ENCODE measurements at places on chromosomes 1 and 21.

GRCh38 chr1:221884821-221885220, 142.9 kb upstream of the DUSP10 start:
- DNase-seq: no peak

- no peak for DNase-seq
Observed at GRCh38 chr1:32521165-32521564, 18.1 kb upstream of the ZBTB8A start.

DNA sequence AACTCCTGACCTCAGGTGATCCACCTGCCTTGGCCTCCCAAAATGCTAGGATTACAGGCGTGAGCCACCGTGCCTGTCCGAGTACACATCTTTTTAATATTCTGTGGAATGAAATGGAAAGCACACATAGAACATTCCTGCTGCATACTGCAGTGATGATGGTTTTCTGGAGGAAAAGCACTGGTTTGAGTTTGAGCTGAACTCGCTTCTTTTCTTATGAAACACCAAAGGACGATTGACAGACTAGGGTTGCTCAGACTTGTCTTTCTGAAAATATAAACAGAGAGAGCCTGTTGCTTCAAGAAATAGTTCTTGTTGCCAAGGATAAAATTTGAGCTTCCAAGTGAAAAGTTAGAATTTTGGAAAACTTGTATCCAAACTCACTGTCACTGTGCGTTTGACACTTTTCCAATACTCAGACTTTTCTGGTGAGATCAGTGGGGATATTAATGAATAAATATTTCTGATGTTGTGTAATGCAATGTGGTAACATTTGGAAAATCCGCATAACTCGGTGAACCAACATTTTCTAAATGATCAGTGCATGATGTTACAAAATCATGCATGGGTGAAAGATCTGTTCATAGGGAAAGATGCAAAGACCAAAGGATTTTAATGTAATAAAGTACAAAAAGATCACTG, 15.0 kb upstream of the ERMAP start:
- no peak for DNase-seq

GRCh38 chr1:156281693-156282478, 739 bp downstream of the SMG5 start:
- no peak for DNase-seq

GRCh38 chr1:35539824-35540261, 17.4 kb downstream of the KIAA0319L start:
- no peak for DNase-seq

DNA sequence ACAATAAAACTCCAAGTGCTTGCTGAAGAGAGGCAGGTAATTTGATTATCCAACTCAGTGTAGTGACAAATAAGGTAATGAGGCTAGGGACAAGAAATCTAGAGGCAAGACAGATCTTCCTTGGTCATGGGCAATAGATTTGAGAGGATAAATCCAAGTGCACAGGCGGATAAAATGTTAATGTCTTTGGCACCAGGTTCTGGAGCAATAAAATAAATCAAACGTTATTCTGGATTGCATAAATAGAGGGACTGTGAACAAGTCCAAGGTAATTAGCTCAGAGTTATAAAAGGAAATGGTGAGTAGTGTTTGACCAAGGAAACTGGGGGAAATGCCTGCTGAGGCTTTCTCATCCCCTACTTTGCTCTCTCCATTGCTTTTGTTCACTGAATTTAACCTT, 329.3 kb upstream of the PROX1 start:
- DNase-seq: no peak

DNA sequence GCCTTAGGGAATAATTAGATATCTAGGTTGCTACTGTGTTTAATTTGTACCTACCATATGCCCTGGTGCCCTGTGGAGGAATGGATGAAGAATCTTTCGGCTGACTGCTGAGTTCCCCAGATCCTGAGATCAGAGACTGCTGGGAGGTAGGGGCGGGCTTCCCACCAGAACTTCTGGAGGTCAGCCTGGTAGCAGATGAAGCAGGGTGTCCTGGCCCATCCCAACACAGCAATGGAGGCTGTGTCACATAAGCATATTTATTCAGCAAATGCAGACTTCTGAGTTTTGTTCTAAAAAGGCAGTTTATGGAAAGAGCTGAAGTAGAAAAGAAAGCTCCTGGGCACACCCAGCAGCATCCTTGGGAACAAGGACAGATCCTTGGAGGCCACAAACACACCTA, 74.0 kb downstream of the KRTAP19-8 start:
- no peak for DNase-seq

DNA sequence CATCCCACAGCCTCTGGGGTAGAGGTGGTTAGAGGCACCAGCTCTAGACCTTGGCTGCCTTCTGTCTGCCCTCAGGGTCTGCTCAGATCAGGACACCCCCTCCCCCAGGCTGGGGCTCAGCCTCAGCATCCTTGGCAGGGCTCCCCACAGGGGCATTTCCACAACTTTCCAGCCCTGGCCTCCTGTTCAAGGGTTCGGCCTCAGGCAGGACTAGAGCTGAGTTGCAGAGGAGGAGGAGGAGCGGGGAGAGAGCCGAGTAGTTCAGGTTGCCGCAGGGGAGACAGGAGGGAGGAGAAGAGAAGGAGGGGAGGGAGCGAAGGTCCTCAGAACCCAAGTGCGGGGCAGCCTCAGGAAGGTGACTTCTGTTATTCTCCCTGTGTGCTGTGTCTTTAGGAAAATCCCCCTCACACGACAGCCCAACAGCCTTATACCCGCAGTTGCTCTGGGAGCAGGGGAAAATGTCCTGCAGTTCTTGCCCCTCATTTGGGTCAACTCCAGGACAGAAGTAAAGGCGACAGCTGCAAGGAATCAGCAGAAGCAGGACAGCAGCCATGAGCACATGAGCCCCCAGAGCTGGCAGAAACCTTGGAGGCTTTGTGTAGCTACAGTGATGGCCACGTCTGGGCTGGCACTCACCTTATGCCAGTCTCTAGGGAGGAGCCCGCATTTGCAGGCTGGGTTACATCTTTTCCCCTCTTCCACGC, 46.5 kb upstream of the TENT5B start:
- DNase-seq: no peak

GRCh38 chr1:236882678-236883077, 87.6 kb downstream of the MTR start:
- DNase-seq: no peak

DNA sequence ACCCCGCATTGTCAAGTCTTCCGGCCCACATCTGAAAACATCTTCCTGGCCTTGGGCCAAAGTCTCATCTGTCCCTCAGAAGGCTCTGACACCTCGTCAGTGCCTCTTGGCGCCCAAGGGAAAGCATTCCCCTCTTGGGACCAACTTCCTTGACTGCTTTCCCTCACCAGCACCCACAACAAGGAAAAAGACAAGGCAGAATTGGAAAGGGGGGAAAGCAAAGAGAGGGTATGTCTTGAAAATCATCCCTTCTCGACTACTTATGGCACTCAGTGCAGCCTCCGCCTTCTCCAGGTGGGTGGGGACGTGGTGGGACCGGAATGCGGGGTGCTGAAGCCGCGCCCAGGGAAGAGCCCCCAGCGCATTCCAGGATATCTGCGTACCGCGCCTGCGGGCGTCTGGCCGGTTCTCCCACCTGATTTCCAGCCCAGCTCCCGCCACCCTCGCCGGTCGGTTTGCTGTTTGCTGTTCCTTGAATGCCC, 554 bp upstream of the SLC39A1 start:
- DNase-seq: no peak

DNA sequence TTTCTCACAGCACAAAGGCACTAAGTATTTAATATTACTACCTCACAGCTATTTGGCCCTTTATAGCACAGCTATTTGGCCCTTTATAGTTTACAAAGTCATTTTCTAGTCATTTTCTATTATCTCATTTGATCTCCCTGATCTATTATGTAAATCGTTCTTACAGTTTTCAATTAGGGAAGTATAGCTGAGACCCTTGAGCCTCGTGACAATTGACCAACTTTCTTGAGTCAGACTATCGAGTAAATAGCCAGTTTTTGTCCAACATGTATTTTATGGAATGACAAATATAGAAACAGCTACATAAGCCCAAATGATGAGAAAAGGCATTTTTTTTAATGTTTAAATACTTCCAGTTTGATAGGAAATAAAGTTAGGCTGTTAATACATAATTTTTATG, 7.0 kb upstream of the ANGPTL1 start:
- no peak for DNase-seq

DNA sequence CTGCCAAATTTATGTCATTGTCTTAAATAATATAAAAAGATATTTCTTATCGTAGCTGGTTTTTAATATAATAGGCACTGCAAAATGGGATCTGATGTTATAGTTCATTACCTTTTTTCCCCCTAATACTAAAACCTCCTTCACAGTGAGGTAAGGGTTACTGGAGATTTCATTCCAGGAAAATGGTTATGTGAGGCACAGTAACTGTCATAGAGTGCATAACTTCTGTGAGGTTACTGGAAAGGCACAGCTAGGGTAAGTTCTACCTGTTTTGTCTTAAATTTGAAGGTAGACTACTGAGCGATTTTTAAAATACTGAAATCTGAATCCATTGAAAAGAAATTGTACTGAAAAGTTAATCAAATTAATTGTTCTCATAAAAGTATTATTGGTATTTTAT, 13.0 kb downstream of the ADGRL2 start:
- no peak for DNase-seq

DNA sequence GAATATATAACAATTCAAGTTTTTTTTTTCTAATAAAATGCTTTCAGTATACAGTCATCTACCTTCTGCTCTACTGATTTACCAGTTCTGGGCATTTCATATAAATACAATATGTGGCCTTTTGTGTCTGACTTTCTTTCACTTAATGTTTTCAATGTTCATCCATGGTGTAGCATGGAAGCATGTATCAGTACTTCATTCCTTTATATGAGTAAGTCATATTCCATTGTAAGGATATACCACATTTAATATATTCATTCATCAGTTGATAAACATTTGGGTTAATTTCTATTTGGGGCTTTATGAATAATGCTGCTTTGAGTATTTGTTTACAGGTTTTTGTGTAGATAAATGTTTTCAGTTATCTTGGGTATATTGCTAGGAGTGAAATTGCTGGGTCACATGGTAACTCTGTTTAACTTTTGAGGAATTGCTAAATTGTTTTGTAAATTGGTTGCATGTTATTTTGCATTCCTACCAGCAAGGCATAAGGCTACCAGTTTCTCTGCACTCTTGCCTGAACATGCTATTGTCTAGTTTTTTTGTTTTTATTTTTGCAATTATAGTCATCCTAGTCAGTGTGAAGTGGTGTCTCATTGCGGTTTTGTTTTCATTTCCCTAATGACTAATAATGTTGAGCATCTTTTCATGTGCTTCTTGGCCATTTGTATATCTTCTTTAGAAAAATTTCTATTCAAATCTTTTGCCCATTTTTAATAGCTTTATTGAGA, 206.1 kb downstream of the TM2D1 start:
- no peak for DNase-seq

DNA sequence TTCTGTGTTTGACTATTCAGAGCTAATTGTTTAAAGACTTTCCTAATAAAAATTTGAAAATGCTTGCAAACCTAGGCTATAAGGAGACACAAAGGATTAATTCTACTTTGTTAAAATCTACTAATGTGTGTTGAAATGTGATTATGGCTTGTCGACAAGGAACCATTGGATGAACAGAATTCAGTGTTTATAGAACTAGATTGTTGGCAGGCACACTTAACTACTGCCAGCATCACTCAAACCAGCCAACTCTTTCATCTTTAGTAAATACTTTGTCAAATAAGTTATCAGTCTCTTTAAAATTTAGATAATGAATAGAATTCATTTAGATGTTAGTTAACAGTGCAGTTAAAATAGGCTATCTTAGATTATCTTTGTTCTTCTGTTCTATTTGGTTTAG, 27.6 kb downstream of the HS2ST1 start:
- DNase-seq: no peak

- no peak for DNase-seq
Observed at GRCh38 chr1:201098992-201099677, 13.1 kb downstream of the CACNA1S start.

All from LNCaP clone FGC (cell line).